Mammary epithelial cell (primary cell): ENCODE measurements at places on chromosomes 5 and 9. TPM values are rescaled to one million over a fixed set of nuclear protein-coding genes. Genes with fewer than 3 reads are reported as not detected.

DNA sequence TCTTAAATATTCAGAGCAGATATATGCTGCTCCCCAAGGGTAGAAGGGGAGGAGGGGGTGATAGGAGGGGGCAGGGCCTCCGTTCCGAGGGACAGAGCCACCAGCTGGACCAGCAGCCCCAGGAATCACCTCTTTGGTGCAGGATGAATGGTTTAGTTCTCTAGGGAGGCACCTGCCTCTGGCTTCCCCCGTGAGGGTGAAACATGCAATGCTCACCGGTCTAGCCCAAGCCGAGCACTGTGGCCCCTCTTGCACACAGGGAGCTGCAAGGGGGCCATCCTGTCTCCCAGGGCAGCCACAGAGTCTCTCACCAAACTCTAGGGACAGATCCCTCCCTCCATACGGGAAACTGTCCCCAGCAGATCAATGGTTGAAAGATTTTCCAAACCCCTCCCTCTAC, 163.7 kb downstream of the DAB2IP start:
- DNase-seq: no peak

The PCDHB9 gene
- 0.12 TPM for polyA plus RNA-seq

The PNPLA7 gene
- polyA plus RNA-seq: 0.25 TPM

The CEP120 gene
- polyA plus RNA-seq: 14.7 TPM

The FOXD4L6 gene
- not detected for polyA plus RNA-seq
